ENCODE measurements at places on chromosomes 6 and 20.
A peak's percentile ranks its signal among the peaks of the same experiment; 100 is the strongest.

GRCh38 chr6:1758076-1758679 lies 148.5 kb downstream of the FOXC1 start:
- DNase-seq, result no peak

GRCh38 chr20:38747495-38748096 lies 664 bp upstream of the ACTR5 start:
- DNase-seq, result no peak

- no peak for DNase-seq
Observed at GRCh38 chr6:155248008-155249001, 15.5 kb upstream of the CLDN20 start.

DNA sequence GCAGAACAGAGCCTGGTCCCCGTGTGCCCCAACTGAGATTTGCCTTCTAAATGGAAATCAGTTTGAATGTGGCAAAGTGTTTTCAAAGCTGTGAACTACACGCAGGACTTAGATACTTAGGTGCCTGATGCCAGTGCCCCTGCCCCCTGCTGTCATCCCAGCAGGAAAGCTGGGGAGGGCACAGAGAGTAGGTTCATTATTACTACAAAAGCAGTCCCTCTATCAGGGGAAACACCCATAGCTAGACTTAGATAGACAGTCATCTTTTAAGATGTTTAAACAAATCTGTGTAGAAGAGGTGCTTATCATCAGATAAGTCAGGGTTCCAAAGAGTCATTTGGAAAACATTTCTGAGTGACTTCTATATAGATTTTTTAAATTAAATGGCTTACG lies 155.0 kb upstream of the SNX9 start:
- DNase-seq, result no peak

- no peak for DNase-seq
Observed at GRCh38 chr6:54284161-54284860, 23.9 kb upstream of the TINAG start.

GRCh38 chr6:154360476-154360875 lies 3.9 kb upstream of the IPCEF1 start:
- no peak for DNase-seq

- DNase-seq, result peak; percentile 78
Observed at GRCh38 chr6:158031381-158032353, 50.0 kb downstream of the SYNJ2 start.

GRCh38 chr6:37170273-37171200 lies 585 bp downstream of the PIM1 start:
- DNase-seq, result peak; percentile 83

- DNase-seq, result peak; percentile 68
Observed at GRCh38 chr6:3259491-3259958, 778 bp downstream of the PSMG4 start.

DNA sequence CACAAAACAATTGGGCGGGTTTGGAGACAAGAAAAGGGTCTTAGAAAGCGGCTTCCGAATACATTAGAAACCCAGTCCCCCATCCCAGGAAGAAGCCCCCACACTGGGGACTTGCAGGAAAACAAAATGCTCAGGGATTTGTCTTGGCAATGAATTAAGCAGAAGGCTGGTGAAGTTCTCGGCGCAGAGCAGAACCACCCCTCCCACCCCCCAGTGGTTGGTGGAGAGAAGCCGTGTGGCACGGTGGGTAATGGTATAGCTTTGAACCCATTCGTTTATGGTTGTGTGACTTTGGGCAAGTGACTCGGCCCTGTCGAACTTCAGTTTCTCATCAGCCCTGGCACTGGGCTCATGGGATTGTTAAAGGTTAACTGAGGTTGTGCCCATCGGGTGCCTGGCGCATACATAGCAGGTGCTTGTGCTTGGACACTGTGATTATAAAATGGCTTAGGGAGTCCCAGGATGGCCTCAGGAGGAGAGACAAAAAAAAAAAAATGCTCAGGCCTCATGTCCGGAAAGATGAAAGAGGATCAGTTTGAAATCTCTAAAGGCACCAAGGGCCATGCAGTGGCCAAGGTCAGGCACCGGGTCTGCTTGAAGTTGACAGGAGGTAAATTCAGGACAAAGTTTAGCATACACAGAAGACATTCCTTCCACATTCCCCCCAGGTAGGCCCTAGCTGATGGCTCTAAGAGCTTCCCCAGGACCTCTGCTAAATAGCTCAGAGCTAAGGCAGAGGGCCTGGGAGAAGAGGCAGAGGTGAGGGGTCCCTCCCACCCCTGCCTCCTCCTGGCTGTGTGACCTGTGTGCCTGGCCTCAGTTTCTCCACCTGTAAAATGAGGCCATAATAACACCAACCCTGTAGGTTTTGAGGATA lies 120.1 kb upstream of the PTPN1 start:
- DNase-seq, result no peak
